Activated CD4-positive, alpha-beta memory T cell treated with anti-CD3 and anti-CD28 coated beads, Interleukin-2, amount 10 ng/mL, durations not matched to agents 7 days and 5 days (primary cell): ENCODE measurements at places on chromosomes 11 and 22. TPM values are rescaled to one million over a fixed set of nuclear protein-coding genes. Genes with fewer than 3 reads are reported as not detected.

Gene SHANK3
- 0.08 TPM for total RNA-seq

Gene MS4A1
- not detected for total RNA-seq

Gene SYT7
- total RNA-seq: not detected

Gene TOMT
- total RNA-seq: not detected

Gene ACRV1
- not detected for total RNA-seq

Gene MISFA
- total RNA-seq: 2.1 TPM

Gene HPX
- total RNA-seq: not detected

Gene APLNR
- not detected for total RNA-seq
